ENCODE measurements at places on chromosomes 13 and 19.

DNA sequence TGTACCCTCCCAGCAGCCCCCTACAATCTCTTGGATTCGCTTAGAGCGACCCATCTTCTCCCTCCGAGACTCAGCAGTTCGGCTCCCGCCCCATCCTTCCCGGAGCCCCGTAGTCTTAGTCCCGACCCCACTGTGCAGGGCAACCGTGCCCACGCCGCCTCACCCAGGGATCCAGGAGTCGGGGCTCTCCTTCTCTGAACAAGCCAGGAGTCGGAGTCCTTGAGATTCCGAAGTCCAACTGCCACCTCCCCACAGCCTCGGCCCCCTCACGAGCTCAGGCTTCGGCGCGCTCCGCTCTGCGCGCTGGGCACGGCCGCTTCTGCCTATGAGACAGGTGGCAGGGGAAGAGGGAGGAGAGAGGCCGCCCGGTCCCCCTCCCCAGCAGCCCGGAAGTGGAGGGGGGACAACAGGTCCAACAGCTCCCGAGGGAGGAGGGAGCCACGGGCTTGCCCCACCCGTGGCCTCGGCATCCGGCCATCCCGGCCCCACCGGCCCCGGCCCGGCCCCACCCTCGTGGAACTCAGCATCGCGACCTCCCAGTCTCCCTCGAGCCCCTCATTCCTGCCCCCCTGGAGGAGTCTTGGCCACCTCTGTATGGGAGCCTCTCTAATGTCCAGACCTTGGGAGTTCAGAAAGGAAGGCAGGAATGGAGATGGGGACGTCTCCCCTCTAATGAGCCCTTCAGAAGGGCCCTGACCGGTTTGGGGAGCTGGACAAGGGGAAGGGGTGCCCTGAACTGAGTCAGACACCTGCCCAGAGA, at the start of gene PHLDB3:
Gene PHLDB3, minus strand, starts transcription at position 321 of the 760 bp plus-strand sequence. CDS start 628 bp downstream, outside the sequence.
- DNase-seq, result peak; percentile 7

DNA sequence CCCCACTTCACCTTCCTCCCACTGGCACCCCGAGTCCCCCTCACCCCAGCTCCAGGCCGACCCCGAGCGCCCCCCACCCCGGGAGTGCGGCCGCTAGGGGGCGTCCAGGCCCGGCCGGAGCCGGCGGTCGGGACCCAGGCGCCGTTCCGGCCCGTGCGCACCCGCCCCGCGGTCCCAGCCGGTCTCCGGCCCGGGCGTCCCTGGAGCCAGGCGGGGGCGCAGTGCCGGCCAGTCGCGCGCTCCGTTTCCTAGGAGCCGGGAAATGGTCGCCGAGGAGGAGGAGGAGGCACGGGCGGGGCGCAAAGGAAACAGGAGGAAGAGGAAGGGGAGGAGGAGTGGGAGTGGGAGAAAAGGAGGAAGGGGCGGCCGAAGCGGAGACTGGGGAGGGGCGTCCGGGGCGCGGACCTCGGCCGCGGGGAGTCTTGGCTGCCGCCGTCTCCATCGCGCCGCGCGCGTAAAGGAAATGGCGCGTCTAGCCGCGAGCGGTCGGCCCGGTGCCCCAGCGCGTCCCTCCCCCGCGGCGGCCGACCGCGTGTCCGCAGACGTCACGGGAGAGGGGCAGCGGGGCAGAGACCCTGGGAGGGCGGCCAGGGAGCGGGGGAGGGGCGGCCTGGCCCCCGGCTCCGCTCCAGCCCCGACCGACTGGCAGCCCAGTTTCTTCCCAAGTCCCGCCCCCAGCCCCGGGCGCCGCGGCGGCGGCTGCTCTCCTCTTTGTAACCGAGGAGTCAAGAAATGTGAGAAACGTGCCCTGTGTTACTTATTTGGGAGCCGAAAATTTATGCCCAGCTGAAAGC, 1.1 kb upstream of the KCTD15 start:
- DNase-seq, result peak; percentile 78

DNA sequence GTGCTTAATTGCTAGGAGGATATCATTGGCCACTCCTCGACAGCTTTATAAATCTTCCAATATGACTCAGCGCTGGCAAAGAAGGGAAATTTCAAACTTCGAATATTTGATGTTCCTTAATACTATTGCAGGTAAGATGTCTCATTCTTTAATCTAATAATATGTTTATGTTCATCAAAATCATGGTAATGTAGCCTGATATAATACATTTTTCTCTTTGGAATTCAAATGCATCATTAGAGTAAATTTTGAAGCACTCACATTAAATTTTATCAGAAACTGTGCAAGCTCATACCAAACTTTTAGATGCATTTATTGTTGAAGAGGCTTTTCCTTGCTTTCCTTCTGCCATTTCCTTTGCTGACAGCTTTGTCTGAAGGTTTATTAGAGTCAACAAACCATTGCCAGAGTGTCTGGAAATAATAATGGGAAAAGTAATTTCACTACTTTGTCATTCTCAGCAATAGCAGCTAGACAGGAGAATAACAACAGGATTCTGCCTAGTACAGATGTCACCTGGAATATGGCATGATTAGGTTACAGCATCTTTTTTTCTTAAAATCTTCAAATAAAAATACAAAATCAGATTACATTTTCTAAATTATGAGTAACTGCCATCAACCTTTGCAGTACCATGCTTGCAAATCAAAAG, 78.6 kb upstream of the MAB21L1 start:
- DNase-seq, result no peak

DNA sequence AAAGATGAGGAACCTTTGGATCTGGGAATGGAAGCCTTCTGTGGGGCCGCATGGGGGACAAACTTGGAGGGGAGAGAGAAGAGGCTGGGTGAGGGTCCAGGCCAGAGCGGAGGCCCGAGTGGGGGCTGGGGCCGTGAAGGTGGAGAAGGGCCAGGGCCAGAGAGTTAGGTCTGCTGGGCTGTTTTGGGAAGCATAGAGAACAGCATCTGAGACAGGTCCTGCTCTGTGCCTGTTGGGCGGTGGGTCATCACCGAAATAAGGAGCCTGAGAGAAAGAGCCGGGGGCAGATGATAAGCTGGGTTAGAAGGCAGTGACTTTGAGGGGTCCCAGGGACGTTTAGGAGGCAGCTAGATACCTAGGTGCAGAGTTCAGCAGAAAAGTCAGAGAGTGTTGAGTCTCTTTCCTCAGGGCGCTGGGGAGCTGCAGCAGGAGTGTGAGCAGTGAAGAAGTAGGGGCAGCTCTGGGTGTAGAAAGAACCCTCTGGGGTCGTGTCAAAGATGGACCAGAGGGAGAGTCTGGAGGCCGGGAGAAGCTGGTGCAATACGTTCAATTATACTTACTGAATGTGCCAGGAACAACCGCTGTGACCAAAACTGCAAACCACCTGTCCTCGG, 2.7 kb downstream of the SPACA6 start:
- DNase-seq, result no peak

Measured in NCI-H1092 treated with DMSO at 0.1 percent for 48 hours (cell line).